ENCODE measurements at places on chromosomes 1 and 21.

DNA sequence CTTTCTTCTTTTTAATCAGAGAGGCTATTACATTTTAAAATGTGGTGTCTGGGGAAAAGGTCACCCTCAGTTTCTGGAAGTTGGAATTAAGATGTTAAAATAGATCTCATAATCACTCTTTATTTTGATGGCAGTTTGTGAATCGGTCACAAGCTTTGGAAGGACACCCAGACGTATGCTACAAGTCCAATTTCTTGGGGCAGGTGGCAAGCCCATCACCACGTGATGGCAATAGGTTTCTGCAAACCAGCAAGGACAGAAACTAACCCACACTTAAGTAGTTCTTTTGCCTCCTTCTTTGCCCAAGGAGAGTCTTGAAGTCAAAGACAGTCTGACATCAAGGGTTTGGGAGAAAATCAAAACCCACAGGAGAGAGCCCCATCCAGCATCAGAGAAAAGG lies 72.9 kb downstream of the C1orf87 start:
- DNase-seq = no peak

- DNase-seq = no peak
Measured at GRCh38 chr1:212467843-212468482, 35.2 kb downstream of the NENF start.

DNA sequence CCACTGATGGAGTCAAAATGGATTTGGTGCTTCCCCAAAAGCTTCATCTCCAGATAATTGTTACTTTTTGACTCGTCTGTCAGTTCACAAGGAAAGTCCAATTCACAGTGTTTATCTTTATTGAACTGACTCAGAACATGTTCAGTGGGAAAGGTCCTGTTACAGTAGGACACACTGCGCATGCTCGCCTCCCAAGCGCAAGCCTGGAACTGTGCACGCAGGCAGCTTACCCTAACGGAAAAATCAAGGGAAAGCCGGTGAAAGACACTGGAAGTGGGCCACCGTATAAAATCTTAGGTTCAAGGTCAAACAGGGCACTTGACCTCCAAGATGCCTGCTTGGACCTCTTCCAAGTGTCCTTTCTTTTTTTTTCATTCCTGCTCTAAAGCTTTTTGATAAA lies 174.6 kb downstream of the USP25 start:
- DNase-seq = no peak

GRCh38 chr1:20322825-20323612 lies 32.3 kb downstream of the VWA5B1 start:
- peak; percentile 54 for DNase-seq

DNA sequence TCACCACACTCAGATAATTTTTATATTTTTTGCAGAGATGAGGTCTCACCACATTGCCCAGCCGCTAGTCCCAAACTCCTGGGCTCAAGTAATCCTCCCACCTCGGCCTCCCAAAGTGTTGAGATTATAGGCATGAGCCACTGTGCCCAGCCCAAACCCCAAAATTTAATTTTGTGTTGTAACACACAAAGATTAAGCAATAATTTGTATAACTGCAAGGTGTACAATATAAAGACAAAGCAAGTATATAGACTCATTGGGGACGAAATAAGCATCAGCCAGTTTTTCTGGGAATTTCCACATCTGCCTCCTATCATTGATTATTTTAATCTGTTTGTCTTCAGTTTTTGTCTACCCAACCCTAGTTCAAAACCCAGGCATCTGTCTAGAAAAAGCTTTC lies 42.7 kb downstream of the ST7L start:
- no peak for DNase-seq

- DNase-seq = no peak
Measured at GRCh38 chr1:44842486-44842861, 579 bp downstream of the PTCH2 start.

GRCh38 chr1:24890887-24891286 lies 39.2 kb downstream of the RUNX3 start:
- no peak for DNase-seq

- DNase-seq = no peak
Measured at GRCh38 chr21:46423546-46424038, 35.1 kb upstream of the DIP2A start.

DNA sequence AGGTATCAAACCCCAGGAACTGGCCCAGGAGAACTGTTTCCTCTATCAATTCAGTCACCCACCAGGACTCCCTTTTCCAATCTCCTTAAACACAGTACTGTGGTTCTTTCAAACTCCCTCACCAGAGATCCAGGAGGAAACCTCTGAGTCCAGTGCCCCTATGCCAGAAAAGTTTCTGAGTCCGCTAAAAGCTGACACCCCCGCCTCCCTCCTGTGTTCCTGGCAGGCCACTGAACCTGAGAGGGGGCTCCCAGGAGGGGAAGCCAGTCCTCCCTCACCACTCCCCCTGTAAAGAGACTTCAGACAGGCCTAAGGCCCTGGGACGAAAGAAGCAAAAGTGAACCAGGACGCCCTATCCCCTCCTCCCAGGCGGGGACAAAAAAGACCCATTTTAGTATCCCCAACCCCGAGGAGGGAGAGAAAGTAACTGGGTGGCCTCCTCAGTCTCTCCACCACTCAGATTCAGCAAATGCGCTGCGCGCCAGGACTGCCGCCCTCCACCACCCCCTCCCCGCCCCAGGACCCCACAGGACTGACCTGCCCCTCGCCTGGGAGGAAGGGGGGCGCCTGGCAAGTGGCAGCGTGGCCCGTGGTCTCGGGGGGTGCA lies 624 bp downstream of the SLC41A1 start:
- DNase-seq = no peak

DNA sequence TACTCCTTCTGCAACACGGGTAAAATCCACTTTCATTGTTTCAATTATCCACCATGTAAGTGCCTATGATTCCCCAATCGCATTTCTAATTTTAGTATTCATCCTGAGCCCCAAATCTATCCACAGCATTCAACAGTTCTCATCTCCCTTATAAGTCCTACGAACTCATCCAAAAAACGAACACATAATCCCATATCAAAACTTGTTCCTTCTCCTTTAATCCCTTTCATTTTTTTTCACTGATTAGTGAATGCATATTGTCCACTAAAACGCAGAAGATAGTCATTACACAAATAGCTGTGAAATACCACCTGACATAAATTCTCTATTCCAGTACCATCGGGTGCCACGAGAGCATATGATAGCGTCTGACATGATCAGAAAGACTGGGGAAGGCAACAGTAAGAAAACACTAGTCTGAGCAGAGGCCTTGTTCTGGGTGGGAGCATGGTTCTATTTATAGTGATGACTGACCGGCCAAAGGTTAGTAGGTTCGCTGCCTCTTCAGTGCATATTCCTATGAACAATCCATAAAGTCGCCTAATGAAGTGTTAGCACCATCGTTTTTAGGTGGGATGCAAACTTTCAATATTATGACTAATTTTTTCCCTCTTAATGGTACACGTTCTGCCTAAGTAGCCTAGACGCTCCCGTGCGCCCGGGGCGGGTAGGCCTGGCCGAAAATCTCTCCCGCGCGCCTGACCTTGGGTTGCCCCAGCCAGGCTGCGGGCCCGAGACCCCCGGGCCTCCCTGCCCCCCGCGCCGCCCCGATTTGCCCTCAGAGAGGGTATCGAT lies 648 bp downstream of the ATP5PF start:
- DNase-seq = no peak

- DNase-seq = no peak
Measured at GRCh38 chr21:31103571-31104265, 65.4 kb upstream of the KRTAP19-8 start.

GRCh38 chr1:101918277-101918676 lies 78.4 kb downstream of the OLFM3 start:
- no peak for DNase-seq

DNA sequence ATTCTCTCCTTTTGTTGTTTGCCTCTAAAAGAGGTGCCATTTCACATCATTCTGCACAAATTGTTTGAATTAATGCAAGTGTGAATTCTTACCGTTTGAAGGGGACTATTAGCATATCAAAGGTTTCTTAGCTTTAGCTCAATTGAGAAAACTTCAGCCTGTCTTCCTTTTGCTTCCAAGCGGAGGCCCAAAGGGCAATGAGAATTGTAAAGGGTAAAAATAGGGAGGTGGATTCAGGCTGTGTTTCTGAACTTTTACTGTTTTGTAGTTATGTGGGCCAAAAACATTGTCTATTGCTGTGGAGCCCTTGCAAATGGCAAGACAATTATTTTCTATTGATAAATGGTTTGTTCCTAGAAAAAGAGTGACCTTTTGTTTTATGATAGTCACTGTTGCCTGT lies 3.6 kb downstream of the ADGRL2 start:
- DNase-seq = no peak

DNA sequence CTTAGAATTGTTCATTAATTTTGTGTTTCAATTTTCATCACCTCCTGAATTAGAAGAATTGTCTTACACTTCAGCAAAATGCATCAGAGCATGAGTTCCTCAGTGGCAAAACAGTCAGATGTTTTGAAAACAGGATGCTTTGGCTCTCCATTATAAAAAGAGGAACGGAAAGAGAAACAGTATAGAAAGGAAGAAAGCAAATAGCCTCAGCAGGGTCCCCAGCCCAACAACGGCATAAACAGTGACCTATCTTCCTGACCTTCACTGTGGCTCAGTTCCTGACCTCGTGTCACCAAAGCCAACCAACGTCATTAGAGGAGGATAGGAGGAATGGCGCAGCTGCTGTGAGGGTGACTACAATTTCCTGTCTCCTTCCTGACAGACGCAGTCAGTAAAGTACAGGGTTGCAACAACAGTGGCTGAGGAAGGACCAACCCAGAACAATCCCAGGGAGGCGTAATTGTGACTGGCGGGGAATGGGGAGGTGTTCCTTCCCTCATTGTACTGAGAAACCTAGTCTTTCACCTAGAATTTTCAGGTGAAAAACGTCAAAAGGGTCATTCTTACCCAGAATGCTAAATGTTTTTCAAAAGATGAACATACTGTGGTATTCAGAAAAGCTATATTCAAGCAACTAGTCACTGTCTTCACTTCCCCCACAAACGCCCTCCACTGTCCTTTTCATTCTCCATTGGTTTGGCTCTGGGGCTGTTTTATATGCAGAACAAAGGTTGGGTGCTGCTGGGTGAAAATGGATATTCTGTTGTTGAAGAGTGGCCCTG lies 197.9 kb upstream of the SGIP1 start:
- DNase-seq = peak; percentile 48

DNA sequence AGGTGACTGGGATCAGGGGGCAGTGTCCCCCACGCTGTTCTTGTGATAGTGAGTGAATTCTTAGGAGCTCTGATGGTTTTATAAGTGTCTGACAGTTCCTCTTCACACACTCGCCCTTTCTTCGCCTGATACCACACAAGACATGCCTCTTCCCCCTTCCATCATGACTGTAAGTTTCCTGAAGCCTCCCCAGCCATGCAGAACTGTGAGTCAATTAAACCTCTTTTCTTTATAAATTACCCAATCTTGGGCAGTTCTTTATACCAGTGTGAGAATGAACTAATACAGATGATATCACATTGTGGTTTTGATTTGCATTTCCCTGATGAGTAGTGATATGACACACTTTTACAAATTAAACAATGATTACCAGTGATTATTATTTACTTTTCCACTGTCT lies 229.9 kb downstream of the AKT3 start:
- no peak for DNase-seq

DNA sequence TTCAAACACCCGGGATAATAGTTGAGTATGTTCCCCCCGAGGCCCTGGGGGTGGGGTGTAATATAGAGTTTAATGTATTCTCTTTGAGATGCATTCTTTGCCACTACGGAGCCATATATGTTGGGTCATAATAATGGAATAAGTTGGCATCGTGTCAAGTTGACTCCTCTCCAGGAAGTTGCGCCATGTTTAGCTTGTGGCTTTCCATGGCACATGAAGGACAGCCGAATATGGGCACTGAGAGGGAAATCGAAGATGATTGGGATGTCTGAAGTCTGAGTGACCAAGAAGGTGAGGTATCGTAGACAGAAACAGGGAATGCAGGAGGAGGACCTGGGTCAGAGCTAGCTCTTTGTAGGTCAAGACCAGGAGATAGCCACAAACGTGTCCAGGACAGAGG lies 92.6 kb downstream of the PAX7 start:
- peak; percentile 4 for DNase-seq

GRCh38 chr1:163361123-163361934 lies 39.6 kb downstream of the NUF2 start:
- no peak for DNase-seq

GRCh38 chr1:81550753-81551152 lies 250.0 kb upstream of the ADGRL2 start:
- DNase-seq = no peak

DNA sequence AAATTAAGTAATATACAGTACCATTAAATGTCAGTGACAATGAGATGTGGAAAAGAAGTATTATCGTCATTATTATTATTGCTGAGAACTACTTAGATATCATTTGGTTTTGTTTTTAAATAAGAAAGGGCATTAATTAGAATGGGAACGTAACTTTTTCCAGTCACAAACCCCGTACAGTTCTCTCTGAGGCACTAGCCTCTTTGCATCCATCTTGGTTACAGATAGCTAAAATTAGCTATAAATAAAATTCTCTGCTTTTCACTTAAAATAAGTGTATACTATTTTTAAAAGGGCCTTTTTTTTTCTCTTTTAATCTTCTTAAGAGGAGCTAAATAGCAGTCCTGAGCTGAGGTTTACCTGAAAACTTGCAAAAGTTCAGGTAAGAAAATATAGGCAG lies 7.6 kb downstream of the PTGS2 start:
- no peak for DNase-seq

- DNase-seq = no peak
Measured at GRCh38 chr1:12315146-12315545, 85.3 kb downstream of the VPS13D start.

DNA sequence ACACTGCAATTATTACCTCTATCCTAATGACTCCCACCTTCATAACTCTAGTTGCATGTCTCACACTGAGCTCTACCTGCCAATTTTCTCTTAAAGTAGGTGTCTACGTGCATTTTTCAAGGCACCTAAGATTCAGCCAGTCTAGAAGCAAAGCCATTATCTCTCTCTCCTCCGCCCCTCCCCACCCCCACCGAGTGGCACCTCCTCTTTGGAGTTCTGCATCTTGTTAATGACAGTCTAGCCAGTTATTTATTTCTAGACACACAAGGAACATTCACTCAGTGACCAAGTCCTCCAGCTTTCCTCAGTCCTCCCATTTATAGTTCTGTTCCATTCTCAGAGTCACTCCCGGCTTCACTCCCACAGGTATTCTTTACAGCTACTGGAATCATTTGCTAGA lies 47.6 kb downstream of the ASTN1 start:
- DNase-seq = no peak

Data from foreskin fibroblast (primary cell).